ENCODE measurements at places on chromosomes 6 and 20. TPM values are rescaled to one million over a fixed set of nuclear protein-coding genes. Genes with fewer than 3 reads are reported as not detected.
A peak's percentile ranks its signal among the peaks of the same experiment; 100 is the strongest.

Gene LMBRD1
- 31.4 TPM for total RNA-seq

Gene CTNNBL1
- total RNA-seq, result 16.3 TPM

Gene LINC00237
- not detected for total RNA-seq

Gene GNRH2
- not detected for total RNA-seq

Gene ADAM33
- 22.2 TPM for total RNA-seq

Gene LAMA2
- total RNA-seq, result 15.4 TPM

Gene HMGN3
- 23.3 TPM for total RNA-seq

Gene CRISP3
- total RNA-seq, result not detected

Gene OTOR
- total RNA-seq, result not detected

GRCh38 chr6:154984146-154984545, 11.0 kb upstream of the TIAM2 start:
- H3K27ac ChIP-seq, result no peak overlapping the region
- no peaks in the 10 kb centered on the region for H3K4me1 ChIP-seq
- no peaks in the 10 kb centered on the region for H3K36me3 ChIP-seq
- no peaks in the 10 kb centered on the region for H3K27me3 ChIP-seq

DNA sequence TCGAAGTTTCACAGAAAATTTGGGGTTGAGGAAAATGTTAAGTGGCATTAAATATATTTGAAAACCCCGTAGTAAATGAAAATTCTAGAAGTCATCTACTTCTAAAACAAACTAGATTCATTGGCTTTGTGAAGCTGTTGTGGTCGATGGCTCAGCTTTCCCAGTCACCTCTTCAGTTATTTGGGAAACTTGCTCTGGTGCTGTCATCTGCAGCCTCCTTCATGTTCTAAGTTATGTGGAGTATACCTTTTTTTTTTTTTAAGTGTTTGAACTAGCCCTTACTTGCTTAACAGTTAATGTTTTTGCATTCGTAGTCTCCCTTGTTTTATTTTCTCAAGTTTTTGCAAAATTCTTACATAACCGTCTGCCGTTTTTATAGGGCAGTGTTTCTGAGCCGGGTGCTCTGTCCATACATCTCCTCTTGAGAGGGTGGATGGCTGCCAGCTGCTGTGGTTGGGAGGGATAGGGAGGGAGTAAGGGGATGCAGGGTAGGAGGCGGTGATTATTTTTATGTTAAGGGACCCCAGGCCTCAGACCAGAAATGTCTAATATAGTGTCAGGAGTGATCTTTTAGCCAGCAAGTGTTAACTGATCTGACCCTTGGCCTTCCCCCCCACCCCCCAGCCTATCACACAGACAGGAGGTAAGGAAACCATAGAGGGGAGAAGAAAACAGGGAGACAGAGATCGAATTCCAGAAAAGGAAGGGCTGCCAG, 7.1 kb downstream of the RREB1 start:
- H3K27me3 ChIP-seq, result no peaks in the 10 kb centered on the region
- H3K27ac ChIP-seq, result no peak overlapping the region
- no peak overlapping the region for H3K4me3 ChIP-seq
- H3K4me1 ChIP-seq, result peaks cover 66% of the 10 kb centered on the region
- DNase-seq, result no peak

DNA sequence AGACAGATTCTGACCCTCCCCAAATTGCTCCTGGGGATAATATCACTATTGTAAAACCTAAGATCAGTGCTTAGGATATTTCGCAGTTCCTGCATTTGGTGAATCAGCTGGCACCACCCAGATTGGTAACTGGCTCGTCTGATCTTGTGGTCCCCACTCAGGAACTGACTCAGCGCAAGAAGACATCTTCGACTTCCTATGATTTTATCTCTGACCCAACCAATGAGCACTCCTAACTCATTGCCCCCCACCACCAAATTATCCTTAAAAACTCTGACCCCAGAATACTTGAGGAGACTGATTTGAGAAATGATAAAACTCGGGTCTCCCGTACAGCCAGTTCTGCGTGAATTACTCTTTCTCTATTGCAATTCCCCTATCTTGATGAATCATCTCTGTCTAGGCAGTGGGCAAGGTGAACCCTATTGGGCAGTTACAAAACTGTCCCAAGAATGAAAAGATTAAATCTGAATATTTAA, 55.7 kb upstream of the PRND start:
- H3K36me3 ChIP-seq, result no peaks in the 10 kb centered on the region
- no peaks in the 10 kb centered on the region for H3K27me3 ChIP-seq
- H3K4me1 ChIP-seq, result no peaks in the 10 kb centered on the region

GRCh38 chr6:15429141-15430110, 183.6 kb downstream of the JARID2 start:
- H3K4me1 ChIP-seq, result peaks cover 31% of the 10 kb centered on the region
- H3K4me3 ChIP-seq, result no peak overlapping the region
- H3K27ac ChIP-seq, result peak overlapping the region; percentile 22
- H3K27me3 ChIP-seq, result no peaks in the 10 kb centered on the region
- no peaks in the 10 kb centered on the region for H3K36me3 ChIP-seq

- no peaks in the 10 kb centered on the region for H3K4me1 ChIP-seq
- no peaks in the 10 kb centered on the region for H3K27me3 ChIP-seq
- peak overlapping the region; percentile 89 for H3K27ac ChIP-seq
- no peaks in the 10 kb centered on the region for H3K36me3 ChIP-seq
- DNase-seq, result peak; percentile 81
Observed at GRCh38 chr6:36290668-36291620, 21.1 kb downstream of the PNPLA1 start.

GRCh38 chr6:148851683-148852556, 105.1 kb downstream of the UST start:
- H3K27me3 ChIP-seq, result no peaks in the 10 kb centered on the region
- no peaks in the 10 kb centered on the region for H3K4me1 ChIP-seq
- DNase-seq, result no peak
- no peak overlapping the region for H3K27ac ChIP-seq
- H3K36me3 ChIP-seq, result no peaks in the 10 kb centered on the region
- H3K4me3 ChIP-seq, result no peak overlapping the region

DNA sequence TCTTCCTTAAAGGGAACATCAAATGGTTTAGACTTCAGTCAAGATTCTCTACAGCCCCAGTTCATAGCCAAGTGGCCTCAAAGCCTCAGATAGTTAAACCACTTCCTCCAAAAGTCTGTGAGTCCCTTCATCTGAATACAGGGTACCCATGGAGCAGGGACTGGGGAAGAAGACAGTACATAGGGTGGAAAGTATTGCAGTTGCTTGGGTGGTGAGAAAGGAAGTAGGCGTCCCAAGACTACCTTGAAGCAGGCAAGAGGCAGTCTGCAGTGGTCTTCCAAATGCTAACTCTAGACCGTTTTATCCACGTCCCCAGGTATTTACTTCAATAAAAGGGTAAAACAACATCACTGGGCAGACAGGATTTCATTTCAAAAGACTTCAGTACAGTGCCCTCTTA, 2.0 kb downstream of the FYN start:
- H3K27me3 ChIP-seq, result no peaks in the 10 kb centered on the region
- H3K4me3 ChIP-seq, result peak overlapping the region; percentile 78
- DNase-seq, result peak; percentile 48
- no peaks in the 10 kb centered on the region for H3K36me3 ChIP-seq

DNA sequence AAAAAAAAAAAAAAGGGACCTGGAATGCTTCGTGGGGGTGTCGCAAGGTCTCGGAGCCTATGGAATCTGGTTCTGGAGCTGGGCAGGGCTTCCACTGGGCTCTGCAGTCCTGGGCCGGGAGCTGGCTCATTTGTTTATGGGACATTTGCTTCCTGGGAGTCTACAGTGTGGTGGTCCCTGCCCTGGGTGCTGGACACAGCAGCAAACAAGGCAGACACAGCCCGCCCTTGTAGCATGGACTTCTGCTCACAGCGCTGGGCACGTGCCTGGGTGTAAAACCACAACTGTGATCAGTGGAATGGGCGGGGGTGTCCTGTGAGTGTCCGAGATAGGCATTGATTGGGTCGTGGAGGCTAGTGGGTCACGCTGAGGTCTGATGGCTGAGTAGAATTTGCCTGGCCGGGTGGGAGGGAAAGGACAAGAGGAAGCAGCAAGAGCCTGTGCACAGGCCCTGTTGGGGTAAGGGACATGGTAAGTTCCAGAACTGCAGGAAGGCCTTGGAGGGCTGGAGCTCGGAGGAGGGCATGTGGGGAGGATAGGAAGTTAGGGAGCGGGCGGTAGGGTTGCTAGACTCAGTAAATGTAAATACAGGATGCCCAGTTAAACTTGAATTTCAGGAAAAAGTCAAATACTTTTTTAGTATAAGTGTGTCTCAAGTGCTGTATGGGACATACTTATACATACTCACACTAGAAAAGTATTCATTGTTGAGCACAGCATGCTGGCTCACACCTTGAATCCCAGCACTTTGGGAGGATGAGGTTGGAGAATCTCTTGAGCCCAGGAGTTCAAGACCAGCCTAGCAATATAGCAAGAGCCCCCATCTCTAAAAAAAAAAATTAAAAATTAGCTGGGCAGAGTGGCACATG, 61.3 kb upstream of the PMEPA1 start:
- no peak overlapping the region for H3K27ac ChIP-seq
- no peaks in the 10 kb centered on the region for H3K27me3 ChIP-seq
- DNase-seq, result no peak
- no peaks in the 10 kb centered on the region for H3K36me3 ChIP-seq
- no peak overlapping the region for H3K4me3 ChIP-seq
- H3K4me1 ChIP-seq, result no peaks in the 10 kb centered on the region

DNA sequence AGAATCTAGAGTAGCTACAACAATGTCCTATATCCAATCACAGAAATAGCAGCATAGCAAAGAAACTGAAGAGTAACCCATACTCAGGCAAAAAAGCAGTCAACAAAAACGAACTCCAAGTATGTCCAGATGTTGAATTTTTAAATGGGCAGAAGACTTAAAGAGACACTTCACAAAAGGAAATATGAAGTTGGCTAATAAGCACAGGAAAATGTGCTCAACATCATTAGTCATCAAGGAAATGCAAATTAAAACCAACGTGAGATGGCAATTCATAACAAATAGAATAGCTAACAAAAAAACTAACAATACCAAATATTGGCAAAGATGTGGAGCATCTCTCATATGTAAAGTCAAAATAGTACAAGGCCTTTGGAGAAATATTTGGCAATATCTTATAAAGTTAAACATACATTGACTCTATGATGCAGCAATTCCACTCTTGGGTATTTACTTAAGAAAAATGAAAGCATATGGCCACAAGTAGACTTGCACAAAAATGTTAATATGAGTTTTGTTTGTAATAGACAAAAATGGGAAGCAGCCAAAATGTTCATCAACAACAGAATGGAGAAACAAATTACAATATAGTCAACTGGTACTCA, 37.7 kb downstream of the FRK start:
- H3K36me3 ChIP-seq, result no peaks in the 10 kb centered on the region
- H3K27ac ChIP-seq, result no peak overlapping the region
- no peak for DNase-seq
- H3K4me3 ChIP-seq, result no peak overlapping the region
- H3K4me1 ChIP-seq, result no peaks in the 10 kb centered on the region

- H3K4me3 ChIP-seq, result no peak overlapping the region
- H3K36me3 ChIP-seq, result no peaks in the 10 kb centered on the region
- DNase-seq, result no peak
- no peak overlapping the region for H3K27ac ChIP-seq
Observed at GRCh38 chr6:24854077-24854666, 55.5 kb upstream of the ARMH2 start.

GRCh38 chr6:148578837-148579565, 167.8 kb upstream of the UST start:
- no peaks in the 10 kb centered on the region for H3K4me1 ChIP-seq
- no peaks in the 10 kb centered on the region for H3K36me3 ChIP-seq
- no peak for DNase-seq
- H3K27me3 ChIP-seq, result no peaks in the 10 kb centered on the region
- H3K27ac ChIP-seq, result no peak overlapping the region

- H3K36me3 ChIP-seq, result no peaks in the 10 kb centered on the region
- DNase-seq, result no peak
- H3K4me1 ChIP-seq, result no peaks in the 10 kb centered on the region
- H3K4me3 ChIP-seq, result no peak overlapping the region
Observed at GRCh38 chr20:12695937-12696336, 312.8 kb upstream of the SPTLC3 start.

GRCh38 chr6:26045928-26046368, 41.3 kb upstream of the HFE start:
- H3K4me3 ChIP-seq, result peak overlapping the region; percentile 55
- H3K4me1 ChIP-seq, result no peaks in the 10 kb centered on the region
- no peaks in the 10 kb centered on the region for H3K36me3 ChIP-seq
- no peak overlapping the region for H3K27ac ChIP-seq
- H3K27me3 ChIP-seq, result no peaks in the 10 kb centered on the region
- no peak for DNase-seq

DNA sequence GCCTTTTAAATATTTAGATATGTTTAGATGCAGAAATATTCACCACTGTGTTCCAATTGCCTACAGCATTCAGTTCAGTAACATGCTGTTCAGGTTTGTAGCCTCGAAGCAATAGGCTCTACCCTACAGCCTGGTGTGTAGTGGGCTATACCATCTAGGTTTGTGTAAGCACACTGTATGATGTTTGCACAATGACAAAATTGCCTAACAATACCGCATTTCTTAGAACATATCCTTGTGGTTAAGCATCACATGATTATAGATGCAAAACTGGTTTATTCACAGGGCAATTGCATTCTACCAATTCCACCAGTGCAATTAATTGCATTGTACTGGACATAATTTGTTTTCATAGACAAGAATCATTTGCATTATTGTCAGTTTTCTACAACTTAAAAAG, 7.9 kb upstream of the SLC22A16 start:
- no peaks in the 10 kb centered on the region for H3K27me3 ChIP-seq
- no peak overlapping the region for H3K27ac ChIP-seq
- H3K4me1 ChIP-seq, result no peaks in the 10 kb centered on the region
- H3K4me3 ChIP-seq, result no peak overlapping the region
- no peaks in the 10 kb centered on the region for H3K36me3 ChIP-seq

GRCh38 chr6:70524721-70525286, 41.9 kb upstream of the SDHAF4 start:
- H3K27ac ChIP-seq, result no peak overlapping the region
- peaks cover 42% of the 10 kb centered on the region for H3K36me3 ChIP-seq
- no peak overlapping the region for H3K4me3 ChIP-seq
- no peaks in the 10 kb centered on the region for H3K27me3 ChIP-seq

GRCh38 chr6:34366639-34366921, 25.9 kb downstream of the NUDT3 start:
- H3K4me1 ChIP-seq, result peaks cover 6% of the 10 kb centered on the region
- H3K4me3 ChIP-seq, result no peak overlapping the region
- no peak overlapping the region for H3K27ac ChIP-seq

GRCh38 chr20:13865156-13865555, 80.3 kb downstream of the NDUFAF5 start:
- DNase-seq, result no peak
- H3K27me3 ChIP-seq, result no peaks in the 10 kb centered on the region
- no peaks in the 10 kb centered on the region for H3K36me3 ChIP-seq
- H3K27ac ChIP-seq, result no peak overlapping the region

DNA sequence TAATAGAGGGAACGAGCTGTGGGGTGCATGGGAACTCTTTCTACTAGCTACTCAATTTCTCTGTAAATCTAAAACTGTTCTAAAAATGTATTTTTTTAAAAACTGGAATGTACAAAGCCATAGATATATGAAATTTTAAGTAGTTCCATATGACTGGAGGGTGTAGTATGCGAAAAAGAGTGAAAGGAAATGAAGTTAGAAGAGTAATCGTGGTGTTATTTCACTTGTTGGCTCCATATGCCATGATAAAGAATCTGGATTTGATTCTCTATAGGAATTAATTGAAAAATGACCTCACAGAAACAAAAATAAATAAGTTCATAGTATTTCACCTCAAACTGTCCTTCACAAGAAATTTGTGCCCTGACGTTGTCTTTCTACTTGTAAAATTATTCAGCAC, 500.2 kb downstream of the TENT5A start:
- no peaks in the 10 kb centered on the region for H3K4me1 ChIP-seq
- H3K27ac ChIP-seq, result no peak overlapping the region
- no peaks in the 10 kb centered on the region for H3K27me3 ChIP-seq
- no peak overlapping the region for H3K4me3 ChIP-seq
- no peak for DNase-seq
- no peaks in the 10 kb centered on the region for H3K36me3 ChIP-seq

All from Peyer's patch (tissue), 4 donors.